ENCODE measurements at places on chromosomes 2 and 18.

GRCh38 chr18:23648940-23649607, 13.6 kb downstream of the ANKRD29 start:
- DNase-seq = peak; percentile 13

- no peak for DNase-seq
Measured at GRCh38 chr2:11680182-11680900, 10.3 kb upstream of the NTSR2 start.

- peak; percentile 61 for DNase-seq
Measured at GRCh38 chr2:143936848-143937722, 582.8 kb downstream of the ZEB2 start.

DNA sequence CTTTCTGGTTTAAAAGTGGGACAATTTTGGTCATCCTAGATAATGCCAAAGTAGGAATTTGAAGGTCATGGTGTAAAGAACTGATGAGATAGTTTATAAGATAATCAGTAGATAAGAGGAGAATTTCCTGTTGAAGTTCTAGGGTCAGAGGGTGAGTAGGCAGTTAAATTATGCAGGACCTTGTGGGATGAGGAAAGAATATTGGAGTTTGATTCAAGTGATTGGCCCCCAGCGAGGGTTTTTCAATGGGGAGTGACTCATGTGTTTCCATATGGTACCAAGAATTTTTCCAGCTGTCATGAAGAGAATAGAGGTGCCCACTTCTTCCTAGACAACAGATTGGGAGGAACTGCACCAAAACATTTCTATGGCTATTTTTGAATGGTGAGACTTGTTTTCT, 940.2 kb upstream of the ZEB2 start:
- DNase-seq = no peak

- DNase-seq = no peak
Measured at GRCh38 chr2:238308177-238308576, 12.1 kb upstream of the TRAF3IP1 start.

- no peak for DNase-seq
Measured at GRCh38 chr2:150762571-150762970, 275.1 kb upstream of the RND3 start.

DNA sequence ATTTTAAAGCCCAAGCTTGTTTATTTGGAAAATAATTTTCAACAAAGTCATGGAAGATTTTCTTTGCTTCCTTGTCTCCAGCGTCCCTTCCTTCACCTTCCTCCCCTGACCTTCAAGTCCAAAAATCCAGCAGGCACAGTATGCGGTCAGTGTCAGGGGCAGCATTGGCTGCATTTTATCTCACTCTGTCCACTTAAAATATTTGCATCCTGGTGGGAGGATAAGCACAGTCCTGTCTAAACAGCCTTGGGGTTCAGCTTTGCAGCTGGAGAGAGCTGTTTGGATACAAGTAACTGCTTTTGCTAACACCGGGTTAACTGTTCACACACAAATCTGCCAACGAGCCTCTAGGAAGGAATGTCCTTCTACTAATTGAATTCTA, 318.1 kb downstream of the PDE11A start:
- no peak for DNase-seq

DNA sequence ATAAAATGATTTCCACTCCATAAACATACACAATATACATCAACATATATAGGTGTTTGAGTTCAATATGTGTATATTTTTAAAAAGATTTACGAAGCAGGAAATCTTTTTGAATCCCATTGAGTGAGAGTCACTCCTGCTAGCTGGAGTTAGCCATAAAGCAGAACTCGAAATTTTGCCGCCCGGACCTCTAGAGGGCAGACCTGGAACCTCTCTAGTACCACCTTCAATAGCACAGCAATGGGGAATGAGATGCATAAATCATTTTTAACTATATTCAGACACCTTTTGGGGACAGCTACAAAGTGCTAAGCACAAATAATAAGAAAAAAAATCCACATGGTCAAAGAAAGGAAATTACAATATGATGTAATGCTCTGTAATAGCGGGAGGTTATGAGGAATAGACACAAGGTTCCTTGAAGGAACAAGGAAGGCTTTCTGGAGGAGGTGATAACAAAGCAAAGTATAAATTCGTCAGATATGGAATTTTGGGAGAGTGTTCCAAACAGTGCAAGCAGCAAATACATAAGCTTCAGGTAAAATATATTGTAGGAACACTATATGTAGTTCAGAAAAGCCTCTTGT, 533.4 kb downstream of the ERBB4 start:
- no peak for DNase-seq

DNA sequence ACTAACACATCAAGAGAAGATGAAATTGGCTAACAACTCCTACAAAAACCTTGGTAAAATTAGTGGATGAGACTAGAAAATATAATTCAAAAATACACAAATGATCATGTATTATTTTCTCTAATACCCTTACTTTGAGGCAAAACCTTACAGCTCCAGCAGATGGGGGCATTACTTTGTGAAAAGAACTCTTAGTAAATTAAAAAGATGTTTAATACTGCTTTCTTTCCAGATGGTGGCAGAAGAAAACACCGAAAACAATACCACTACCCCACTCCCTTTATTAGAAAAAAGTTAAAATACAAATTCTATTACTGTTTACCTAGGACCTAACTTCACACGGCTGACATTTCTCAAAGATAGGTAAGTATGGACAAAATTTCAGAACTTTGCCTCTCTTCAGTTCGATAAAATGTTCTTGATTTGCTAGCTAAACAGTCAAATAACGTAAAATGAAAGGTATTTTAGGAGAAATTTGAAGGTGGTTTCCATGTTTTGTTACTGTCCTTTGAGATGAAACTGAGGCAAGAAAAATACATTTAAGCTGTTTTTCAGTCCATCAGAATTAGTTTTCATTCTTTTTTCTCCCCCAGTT, 30.6 kb downstream of the ORC4 start:
- DNase-seq = no peak

GRCh38 chr2:173354073-173354581, 545 bp upstream of the CDCA7 start:
- DNase-seq = no peak

- DNase-seq = no peak
Measured at GRCh38 chr18:79953971-79954651, 2.7 kb upstream of the SLC66A2 start.

Data from natural killer cell treated with Interleukin-12 subunit alpha and Interleukin-12 subunit beta and Interleukin-15 and Interleukin-18, amount 100 ng/mL, for 72 hours (primary cell).